ENCODE measurements at places on chromosomes 12 and 14. TPM values are rescaled to one million over a fixed set of nuclear protein-coding genes. Genes with fewer than 3 reads are reported as not detected.

GRCh38 chr14:77883847-77884238 is 83.9 kb downstream of the ADCK1 start:
- no peak for DNase-seq

Gene KRT6C
- total RNA-seq: not detected

DNA sequence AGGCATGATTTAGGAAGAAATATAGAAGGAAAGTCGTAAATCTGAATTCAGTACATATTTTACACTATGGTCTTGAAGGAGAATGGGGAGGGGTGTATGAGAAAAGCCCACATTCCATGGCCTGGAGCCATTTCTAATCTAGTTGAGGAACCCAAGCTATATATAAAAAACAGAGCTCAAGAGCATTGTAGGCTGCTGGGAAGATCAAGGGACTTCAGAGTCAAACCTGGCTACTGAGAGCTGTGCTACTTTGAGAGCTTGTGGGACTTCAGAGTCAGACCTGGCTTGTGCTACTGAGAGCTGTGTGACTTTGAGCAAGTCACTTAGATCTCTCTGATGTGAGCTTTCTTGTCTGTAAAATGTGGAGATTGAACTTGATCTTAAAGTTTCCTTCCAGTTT is 58.7 kb downstream of the TBK1 start:
- no peak for DNase-seq

DNA sequence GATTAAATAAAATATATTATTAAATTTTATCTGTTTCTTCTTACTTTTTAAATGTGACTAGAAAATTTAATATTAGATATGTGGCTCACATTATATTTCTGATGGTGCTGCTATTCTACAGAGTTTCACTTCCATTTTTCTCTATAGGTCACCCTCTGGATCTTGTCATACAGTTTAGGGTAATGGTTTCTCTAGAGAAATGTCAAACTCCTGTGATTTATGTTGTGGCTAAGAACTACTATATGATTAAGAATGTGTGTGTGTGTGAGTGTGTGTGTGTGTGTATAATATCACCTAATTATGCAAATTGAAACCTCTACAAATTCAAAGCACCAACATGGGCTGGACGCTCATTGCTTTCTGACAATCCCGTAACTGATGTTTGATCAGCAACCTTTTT is 325.9 kb downstream of the ADAMTS20 start:
- no peak for DNase-seq

DNA sequence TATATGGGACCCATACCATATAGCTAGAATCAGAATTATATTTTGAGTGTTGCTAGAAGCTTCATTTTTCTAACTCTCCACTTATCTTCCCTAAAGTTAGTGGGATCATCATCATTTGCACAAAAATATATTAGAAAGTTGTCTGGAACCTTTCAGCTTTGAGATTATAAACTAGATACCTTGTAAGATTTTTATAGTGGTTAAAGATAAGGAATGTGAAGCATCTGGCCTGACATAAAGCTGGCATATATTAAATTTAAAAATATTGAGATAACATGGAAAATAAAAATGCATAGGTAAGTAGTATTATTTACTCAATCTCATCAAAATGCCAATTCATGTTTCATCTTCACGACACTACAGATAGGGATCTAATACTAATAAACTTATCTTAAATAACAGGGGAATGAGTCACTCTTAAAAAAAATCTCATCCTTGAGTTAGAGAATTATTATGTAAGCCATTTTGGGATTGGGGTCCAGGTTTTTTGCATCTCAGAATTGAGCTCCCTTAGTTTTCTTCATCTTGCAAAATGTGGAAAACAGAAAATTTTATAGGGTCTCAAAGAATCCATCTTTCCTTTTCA is 318.5 kb downstream of the KCNC2 start:
- no peak for DNase-seq

Gene CAPZA3
- total RNA-seq: not detected

DNA sequence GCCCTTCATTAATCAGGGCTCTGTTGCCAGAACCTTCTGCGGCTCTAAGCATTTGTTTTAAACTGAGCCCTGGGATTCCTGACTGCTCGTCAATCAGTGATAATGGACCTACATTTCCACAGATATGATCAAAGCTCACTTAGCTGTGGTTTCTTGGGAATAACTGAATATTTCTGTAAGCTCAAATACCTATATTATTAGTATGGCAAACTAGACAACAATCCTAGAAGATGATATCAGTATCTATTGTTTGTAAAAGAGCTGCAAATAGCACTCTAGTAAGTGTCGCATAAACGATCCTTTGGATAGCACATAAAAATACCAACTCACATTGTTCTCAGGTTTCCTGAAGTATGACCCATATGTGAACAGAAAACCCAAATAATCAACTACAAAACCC is 150.4 kb downstream of the PPM1H start:
- DNase-seq: peak; percentile 67

- DNase-seq: no peak
Measured at GRCh38 chr14:101870273-101870939, 94.0 kb upstream of the DYNC1H1 start.

Gene TAS2R46
- total RNA-seq: 2.4 TPM

DNA sequence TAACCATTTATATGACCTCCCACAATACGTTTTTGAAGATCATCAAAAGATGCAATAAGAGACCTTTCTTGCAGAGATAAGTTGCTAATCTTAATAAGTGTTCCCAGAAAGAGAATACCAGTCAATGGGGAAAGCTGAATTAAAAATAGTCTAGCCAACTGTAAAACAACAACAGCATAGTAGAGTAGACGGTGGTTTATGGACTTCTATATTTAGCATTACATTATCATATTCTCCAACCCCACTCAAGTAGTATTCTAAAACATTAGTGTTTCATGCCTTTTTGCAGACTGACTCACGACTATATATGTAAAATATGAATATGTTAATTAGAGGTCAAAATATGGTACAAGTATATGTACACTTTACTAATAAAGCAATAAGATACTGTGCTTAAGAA is 218.9 kb downstream of the MED13L start:
- no peak for DNase-seq

Gene INHBC
- not detected for total RNA-seq

Gene RNASE3
- not detected for total RNA-seq

Gene TRHDE
- total RNA-seq: 0.51 TPM

DNA sequence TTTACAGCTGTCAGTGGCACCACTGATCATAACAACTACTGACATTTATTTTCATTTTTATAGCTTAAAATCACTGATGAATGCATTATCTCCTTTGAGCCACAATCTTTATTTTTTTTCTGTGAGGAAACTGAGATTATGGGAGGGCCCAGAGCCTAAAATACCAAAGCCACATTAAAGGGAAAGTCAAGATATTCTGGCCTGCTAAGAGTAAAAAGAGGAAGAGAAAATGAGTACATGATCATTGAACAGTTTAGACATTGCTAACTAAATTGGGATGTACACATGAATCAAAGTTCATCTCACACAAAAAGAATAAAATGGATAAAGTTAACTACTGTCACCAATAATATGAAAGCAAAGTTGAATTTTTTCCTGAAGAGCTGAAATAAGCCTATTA is 170.5 kb upstream of the GARIN2 start:
- DNase-seq: no peak

Gene GOLT1B
- total RNA-seq: 27.9 TPM

Measured in dermis blood vessel endothelial cell (primary cell).